ENCODE measurements at places on chromosomes 12 and 14. TPM values are rescaled to one million over a fixed set of nuclear protein-coding genes. Genes with fewer than 3 reads are reported as not detected.

- DNase-seq: no peak
Measured at GRCh38 chr14:38203929-38204718, 3.6 kb upstream of the SSTR1 start.

DNA sequence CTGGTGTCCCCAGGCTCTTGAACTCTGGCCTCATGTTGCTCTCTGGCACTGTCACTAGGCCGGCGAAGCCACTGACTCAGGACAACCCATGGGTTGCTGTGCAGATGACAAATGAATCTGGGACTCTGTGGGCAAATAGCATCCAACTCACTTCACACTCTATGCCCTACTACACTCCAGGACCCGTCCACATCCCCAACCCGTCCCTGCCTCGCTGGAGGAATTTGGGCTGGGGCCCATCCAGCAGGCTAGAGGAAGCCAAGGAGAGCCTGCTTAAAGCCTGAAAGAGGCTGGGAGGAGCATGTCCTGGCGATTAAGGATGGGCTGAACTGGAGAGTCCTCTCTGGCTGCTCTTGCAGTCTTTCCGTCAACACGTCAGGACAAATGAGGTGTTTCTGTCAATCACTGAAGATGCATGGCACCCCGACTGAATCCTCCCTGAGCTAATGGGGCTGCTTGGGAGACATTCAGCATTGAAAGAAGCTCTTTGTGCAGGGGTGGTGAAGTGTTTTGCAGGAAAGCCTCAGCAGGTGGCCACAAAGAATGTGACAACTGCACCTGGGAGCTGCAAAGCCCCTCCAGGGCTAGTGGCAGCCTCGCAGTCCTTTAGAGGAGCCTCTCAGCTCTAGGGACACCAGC lies 71.7 kb downstream of the ANO2 start:
- no peak for DNase-seq

GRCh38 chr12:85627584-85627983 lies 208.6 kb downstream of the RASSF9 start:
- DNase-seq: no peak

GRCh38 chr12:47190271-47190750 lies 110.6 kb upstream of the AMIGO2 start:
- no peak for DNase-seq

The SLC10A1 gene
- polyA plus RNA-seq: 0.17 TPM
